Heart right ventricle (tissue), 16 donors: ENCODE measurements at places on chromosomes 3 and 15.

- no peaks in the 10 kb centered on the region for H3K36me3 ChIP-seq
- peak; percentile 16 for DNase-seq
- H3K4me3 ChIP-seq, result no peak overlapping the region
- H3K27ac ChIP-seq, result no peak overlapping the region
Observed at GRCh38 chr15:59917504-59918157, 86.5 kb upstream of the FOXB1 start.

DNA sequence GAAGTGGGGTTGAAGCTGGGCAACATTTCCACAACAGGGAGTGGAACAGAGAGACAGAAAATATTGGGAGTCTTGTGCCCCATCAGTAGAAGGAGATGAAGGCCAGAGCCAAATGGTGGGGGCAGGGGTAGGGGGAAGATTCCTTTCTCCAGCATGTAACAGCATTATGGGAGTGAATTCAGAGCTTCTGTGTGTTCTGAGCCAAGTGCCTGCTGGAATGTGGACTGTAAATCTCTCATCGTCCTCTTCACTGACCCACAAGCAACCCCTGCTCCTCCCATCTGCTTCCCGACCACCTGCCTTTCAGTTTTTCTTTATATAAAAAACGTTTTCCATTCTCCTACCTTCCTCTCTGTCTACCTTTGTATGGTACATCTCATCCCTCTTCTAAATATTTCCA, 344.2 kb upstream of the TPRG1 start:
- no peak overlapping the region for H3K27ac ChIP-seq
- no peaks in the 10 kb centered on the region for H3K27me3 ChIP-seq
- DNase-seq, result no peak
- H3K4me3 ChIP-seq, result no peak overlapping the region
- no peaks in the 10 kb centered on the region for H3K36me3 ChIP-seq

DNA sequence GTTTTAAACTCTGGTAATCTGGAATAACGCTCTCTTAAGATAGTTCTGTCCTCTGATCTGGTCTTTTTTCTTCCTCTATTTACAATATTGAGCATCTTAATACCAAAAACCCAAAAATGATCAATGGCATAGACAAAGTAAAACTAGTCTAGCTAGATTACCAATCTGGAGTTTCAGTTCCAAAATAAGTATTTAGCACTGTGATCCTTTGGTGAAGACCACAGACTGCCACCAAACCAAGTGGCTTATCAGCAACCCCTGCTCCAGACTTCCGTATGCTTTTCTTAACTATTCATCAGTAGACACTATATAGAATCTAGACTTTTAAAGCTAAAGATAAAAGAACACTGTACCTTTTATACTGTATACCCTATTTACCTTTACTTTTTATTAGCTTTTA, 35.5 kb upstream of the MAN2C1 start:
- H3K4me1 ChIP-seq, result no peaks in the 10 kb centered on the region
- H3K27me3 ChIP-seq, result no peaks in the 10 kb centered on the region
- H3K36me3 ChIP-seq, result peaks cover 100% of the 10 kb centered on the region
- H3K27ac ChIP-seq, result no peak overlapping the region
- DNase-seq, result no peak
- no peak overlapping the region for H3K4me3 ChIP-seq

GRCh38 chr3:155323063-155323666, 29.7 kb upstream of the STRIT1 start:
- H3K4me3 ChIP-seq, result no peak overlapping the region
- H3K36me3 ChIP-seq, result no peaks in the 10 kb centered on the region
- H3K27ac ChIP-seq, result no peak overlapping the region
- no peaks in the 10 kb centered on the region for H3K27me3 ChIP-seq

DNA sequence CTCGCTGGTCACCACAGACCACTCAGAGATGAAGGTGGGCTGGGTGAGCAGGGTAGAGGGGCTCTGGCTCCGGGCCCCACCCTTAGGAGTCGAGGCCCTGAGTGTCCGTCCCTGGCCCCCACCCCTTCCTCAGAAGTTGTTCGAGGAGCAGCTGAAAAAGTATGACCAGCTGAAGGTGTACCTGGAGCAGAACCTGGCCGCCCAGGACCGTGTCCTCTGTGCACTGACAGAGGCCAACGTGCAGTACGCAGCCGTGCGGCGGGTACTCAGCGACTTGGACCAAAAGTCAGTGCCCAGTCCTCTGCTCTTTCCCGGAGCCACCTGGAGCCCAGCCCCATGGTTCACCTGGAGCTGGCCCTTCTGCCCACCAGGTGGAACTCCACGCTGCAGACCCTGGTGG, 28.5 kb downstream of the PTPN23 start:
- H3K4me3 ChIP-seq, result no peak overlapping the region
- H3K27me3 ChIP-seq, result no peaks in the 10 kb centered on the region
- H3K4me1 ChIP-seq, result peaks cover 5% of the 10 kb centered on the region
- H3K27ac ChIP-seq, result no peak overlapping the region
- peak; percentile 16 for DNase-seq
- H3K36me3 ChIP-seq, result peaks cover 91% of the 10 kb centered on the region

GRCh38 chr3:146139586-146140110, 21.3 kb downstream of the PLOD2 start:
- no peak for DNase-seq
- H3K27me3 ChIP-seq, result no peaks in the 10 kb centered on the region
- peaks cover 35% of the 10 kb centered on the region for H3K4me1 ChIP-seq

GRCh38 chr15:90877996-90878395, 6.3 kb upstream of the FES start:
- no peak for DNase-seq
- H3K4me3 ChIP-seq, result no peak overlapping the region

- no peak overlapping the region for H3K4me3 ChIP-seq
- DNase-seq, result no peak
- H3K27ac ChIP-seq, result no peak overlapping the region
- no peaks in the 10 kb centered on the region for H3K27me3 ChIP-seq
- H3K36me3 ChIP-seq, result no peaks in the 10 kb centered on the region
- peaks cover 15% of the 10 kb centered on the region for H3K4me1 ChIP-seq
Observed at GRCh38 chr3:177690306-177690705, 493.0 kb upstream of the TBL1XR1 start.

GRCh38 chr3:66153481-66154443, 67.0 kb upstream of the SLC25A26 start:
- H3K4me3 ChIP-seq, result peak overlapping the region; percentile 20
- H3K36me3 ChIP-seq, result no peaks in the 10 kb centered on the region
- H3K4me1 ChIP-seq, result no peaks in the 10 kb centered on the region

DNA sequence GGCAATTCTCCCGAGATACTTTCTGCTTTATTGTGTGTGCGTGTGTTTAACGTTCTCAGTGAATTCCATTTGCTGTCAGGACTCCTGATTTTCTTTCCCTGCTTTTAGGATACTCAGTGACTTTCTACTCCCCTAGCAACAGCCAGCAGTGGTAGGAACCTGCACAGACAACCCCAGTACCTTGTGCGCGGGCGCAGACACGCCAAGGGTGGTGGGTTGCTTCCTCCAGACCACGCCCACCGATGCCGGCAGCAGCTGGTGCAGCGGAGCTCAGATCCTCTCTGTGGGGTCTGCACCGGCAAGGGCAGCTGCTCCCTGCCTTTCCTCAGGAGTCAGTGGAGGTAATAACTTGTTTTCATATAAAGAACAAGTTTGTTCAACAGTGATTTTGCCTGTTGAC, 225.1 kb upstream of the NDN start:
- H3K4me3 ChIP-seq, result no peak overlapping the region
- H3K27me3 ChIP-seq, result no peaks in the 10 kb centered on the region
- no peak for DNase-seq
- H3K4me1 ChIP-seq, result no peaks in the 10 kb centered on the region
- H3K27ac ChIP-seq, result no peak overlapping the region
